ENCODE measurements at places on chromosomes 7 and 10.

- DNase-seq: no peak
These were observed 93.3 kb downstream of the HYCC1 start for GRCh38 chr7:22920672-22921071.

DNA sequence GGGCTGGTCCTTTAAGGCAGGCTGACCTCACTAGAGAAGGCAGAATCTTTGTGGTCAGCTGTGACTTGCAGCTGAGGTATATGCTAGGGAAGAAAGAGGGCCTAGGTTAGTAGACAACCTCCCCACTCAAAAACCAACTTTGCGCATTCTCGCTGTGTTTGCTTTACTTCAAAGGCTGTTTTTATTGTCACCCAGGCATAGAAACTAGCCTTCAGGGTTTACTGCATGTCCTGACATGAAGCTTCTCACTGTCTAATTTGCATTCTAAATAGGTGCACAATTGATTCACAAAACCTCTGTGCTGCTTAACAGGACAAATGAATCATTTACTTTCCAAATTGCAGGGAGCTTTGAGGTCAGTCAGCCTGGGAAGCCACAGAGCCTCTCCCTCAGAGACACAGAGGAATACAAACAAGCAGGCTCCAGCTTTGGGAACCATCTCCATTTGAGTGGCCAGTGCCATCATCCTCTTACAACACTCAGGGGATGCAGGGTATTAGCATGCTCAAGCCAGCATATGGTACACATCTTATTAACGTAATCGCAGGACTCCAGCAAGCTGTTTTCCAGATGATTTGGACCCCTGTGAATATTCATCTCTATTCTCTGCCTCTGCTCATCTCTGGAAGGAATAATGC lies 596.4 kb upstream of the GHITM start:
- DNase-seq: no peak

- no peak for DNase-seq
These were observed 280.5 kb upstream of the PPP2R2D start for GRCh38 chr10:131620314-131620713.

DNA sequence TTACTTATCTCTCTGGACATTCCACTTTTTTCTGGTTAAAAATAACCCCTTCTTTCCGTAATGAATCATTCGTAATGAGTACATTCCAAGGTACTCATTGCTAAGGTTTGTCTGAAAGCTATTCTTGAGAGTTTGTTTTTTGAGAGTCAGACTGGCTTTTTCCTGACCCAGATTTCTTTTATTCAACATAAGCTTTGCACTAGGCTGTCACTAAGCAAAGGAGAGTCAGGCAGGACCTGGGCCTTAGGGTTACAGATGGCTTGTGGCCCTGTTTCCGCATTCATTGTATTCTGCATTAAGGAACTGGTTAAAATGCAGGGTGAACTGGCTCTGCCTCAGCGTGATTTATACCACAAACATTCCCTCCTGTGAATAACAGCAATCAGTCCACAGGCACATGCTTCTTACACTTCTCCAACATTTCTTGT lies 84.1 kb downstream of the POM121L12 start:
- no peak for DNase-seq

- no peak for DNase-seq
These were observed at the start of gene DKK1 for GRCh38 chr10:52313933-52314821. Gene DKK1 (plus strand): TSS chr10:52314281. CDS start chr10:52314435, 154 bp downstream.

- no peak for DNase-seq
These were observed 19.9 kb upstream of the ZEB1 start for GRCh38 chr10:31299119-31299518.

DNA sequence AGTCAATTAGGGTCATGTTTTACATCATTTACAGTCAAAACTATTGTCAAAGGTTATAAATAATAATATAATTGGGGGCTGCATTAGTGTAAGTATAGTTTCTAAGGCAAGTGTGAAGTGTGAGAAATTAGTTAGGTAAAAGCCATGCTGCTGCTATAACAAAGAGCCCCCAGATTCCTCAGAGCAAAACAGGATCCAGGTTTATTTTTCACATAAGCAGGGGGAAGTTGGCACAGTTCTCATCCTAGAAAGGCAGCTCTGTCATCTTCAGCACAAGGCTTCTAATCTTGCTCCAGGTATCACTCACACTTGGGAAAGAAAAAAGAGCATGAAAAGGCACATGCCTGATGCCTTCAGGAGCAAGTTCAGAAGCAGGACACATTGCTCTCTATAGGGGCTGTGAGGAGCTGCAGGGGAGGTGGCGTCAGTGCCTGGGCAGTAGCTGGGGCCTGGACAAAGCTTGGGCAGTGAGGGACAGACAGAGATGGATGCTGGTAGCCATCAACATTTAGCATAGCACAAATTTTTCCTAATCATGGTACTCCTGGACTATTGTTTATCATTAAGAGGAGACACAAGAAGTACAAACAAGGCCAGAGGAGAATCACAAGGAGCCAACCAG lies 170.6 kb downstream of the PKD1L1 start:
- DNase-seq: no peak

DNA sequence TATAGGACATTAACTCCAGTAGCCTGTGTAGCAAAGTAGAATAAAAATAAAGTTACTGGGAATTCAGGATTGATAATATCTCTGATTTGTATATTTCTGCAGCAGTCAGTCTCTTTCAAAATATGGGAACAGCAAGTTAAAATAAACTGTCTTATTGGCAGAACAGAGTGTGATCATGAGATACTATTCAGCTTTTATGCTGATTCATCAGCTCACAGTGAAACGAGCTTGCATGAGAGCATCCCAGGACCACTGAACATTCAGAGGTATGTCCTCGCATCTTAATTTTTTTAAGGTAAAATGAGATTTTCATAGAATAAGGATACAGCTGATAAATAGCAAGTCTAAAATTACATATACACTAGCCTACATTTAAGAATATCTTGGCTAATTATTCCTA lies 282.5 kb upstream of the MYO3A start:
- DNase-seq: no peak
